ENCODE measurements at places on chromosomes 11 and 22.

- DNase-seq: no peak
Observed at GRCh38 chr11:86377972-86378371, 3.3 kb downstream of the CCDC81 start.

- DNase-seq: no peak
Observed at GRCh38 chr11:107275632-107276031, 182.0 kb downstream of the CWF19L2 start.

DNA sequence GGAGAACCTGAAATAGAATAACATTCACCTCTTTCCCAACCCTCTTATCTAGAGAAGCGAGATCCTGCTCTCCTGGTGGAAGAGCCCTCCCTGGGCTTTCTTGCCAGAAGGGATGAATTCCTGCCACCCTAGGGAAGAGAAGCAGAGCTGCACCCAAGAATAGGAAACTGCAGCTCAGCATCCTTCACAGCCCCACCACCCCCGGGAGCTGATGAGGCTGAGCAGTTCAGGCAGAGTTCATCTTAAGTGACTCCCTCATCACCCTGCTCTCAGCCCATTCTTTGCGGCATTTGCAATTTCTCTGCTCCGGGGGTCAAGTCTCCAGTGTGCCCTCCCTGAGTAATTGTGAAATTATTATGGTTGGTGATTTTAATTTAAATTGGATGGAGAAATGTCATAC is 514.9 kb downstream of the BUD13 start:
- DNase-seq: no peak

GRCh38 chr11:120385655-120386054 is 49.4 kb downstream of the ARHGEF12 start:
- no peak for DNase-seq

- no peak for DNase-seq
Observed at GRCh38 chr11:11899401-11899800, 57.6 kb downstream of the USP47 start.

DNA sequence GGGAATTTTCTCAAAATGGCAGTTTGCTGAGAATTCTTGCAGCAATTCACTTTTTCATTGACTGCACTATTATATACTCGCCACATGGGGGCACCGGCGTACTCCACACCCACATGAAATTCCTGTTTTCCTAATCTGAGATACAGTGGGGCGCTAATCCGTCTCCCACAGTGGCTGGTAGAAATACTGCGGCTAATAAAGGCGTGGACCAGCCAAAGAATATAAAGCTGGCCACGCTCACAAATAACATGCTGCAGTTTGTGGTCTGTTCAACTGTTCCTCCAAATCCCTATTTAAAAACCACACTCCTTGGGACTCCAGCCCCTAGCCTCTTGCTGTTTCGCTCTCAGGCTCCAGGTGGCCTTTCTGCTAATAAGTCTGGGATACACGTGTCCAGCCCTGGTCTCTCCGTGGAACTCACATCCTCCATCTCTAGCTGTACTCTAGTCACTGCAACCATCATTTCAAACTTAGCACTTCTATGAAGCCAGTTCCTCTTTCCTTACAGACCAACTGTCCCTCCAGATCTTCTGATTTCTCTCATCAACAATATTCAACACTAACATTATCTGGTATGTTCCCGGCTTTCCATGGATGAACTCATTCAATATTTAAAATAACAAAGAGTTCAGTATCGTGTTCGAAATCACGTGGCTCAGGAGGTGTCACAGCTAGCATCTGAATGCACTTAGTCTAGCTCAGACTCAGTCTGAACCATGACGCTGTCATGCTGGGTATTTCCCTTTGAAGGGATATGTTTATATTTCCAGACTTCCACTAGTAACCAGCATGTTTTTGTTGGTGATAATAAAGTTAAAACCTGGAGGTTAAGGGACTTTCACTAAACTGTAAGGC is 22.0 kb downstream of the TBRG1 start:
- DNase-seq: peak; percentile 60

DNA sequence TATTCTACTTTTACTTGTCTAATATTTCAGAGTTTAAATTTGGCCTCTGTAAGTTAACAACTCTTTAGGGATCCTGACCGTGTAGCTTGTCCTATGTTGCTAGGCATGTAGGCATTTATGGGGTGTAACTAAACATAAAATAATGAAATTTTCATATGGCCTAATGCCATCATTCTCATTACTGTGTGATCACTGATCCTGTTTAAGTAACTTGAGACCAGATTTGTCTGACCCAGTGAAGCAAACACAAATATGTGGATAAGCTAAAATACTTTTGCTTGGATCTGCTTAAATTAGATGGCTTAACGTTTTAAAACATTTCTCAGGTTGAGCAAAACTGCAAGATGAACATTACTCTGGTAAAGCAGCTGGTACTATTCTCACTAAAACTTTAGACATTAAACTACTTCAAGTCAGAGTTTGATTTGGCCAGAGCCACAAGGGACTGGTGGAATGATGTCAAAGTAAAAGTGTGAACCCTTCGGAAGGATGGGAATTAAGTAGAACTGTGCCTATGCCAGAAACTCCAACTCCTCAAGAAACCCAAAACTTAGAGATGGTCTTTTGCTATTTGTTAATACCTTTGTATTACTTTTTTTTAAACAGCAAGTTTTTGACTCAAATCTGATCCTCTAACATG is 12.5 kb downstream of the QSER1 start:
- no peak for DNase-seq

- no peak for DNase-seq
Observed at GRCh38 chr11:71095294-71095850, 157.0 kb downstream of the SHANK2 start.

- no peak for DNase-seq
Observed at GRCh38 chr22:46287873-46288751, 8.6 kb upstream of the GTSE1 start.

DNA sequence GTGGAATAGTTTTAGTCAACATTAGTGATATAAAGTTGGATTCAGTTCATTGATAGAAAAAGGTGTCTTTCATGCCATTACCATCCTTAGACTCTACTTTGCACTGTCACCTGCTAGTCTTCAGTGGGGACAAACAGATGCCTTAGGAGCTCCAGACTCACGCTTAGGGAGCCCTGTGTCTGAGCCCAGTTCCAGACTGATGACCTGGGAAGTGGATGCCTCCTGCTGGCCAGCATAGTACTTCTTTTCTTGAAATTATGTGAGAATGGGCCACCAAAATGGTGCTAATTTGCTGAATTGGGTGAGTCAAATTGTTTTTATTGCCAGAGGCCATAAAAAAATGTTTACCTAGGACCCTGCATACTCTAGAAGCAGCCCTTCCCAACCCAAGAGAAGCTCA is 53.9 kb downstream of the NOX4 start:
- no peak for DNase-seq

GRCh38 chr11:79259800-79260199 is 181.0 kb downstream of the TENM4 start:
- peak; percentile 9 for DNase-seq

DNA sequence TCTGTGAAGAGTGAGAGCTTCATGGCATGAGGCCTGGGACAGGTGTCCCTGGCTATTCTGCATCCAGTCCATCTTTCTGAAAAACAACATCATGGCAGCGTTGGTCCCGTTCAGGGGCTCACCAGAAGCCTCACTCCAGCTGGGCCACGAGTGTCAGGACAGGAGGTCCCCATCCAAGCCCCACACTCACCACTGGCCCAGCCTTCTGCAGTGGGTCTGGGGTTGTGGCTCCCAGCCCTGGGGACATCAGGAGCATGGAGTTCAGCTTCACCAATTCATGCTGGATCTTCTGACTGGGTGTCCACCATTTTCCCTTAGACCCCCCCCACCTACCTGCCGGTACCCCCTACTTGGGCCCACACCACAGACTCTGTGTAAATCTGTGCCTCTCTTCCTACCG is 400.3 kb downstream of the BRD1 start:
- no peak for DNase-seq

DNA sequence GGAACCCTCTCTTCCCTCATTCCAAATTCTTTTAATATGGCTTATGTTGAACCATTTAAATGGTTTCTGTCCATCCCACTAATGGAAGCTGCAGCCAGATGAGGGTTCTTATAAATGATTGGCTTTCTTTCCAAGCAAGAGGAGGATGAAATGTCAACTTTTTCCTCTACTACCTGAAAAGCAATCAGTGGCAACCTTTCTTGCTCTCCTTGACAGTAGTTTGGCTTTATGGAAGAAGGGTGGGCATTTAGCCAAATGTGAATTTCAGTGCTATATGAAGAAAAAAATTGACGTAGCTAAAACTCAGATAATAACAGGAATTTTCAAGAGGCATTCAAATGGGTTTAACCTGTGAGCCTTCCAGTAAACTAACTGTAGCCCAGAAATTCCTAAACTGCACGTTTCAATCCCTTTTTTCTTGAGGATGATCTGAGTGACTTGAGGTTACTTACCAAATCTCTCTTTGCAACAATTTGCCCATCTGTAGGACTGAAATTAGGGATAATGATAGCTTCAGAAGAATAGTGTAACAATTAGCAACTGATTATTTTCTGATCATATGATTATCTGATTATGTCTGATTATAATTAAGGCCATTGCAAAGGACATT is 90.9 kb downstream of the EXT2 start:
- DNase-seq: no peak

- DNase-seq: no peak
Observed at GRCh38 chr11:124760205-124760652, 1.9 kb downstream of the ESAM start.

DNA sequence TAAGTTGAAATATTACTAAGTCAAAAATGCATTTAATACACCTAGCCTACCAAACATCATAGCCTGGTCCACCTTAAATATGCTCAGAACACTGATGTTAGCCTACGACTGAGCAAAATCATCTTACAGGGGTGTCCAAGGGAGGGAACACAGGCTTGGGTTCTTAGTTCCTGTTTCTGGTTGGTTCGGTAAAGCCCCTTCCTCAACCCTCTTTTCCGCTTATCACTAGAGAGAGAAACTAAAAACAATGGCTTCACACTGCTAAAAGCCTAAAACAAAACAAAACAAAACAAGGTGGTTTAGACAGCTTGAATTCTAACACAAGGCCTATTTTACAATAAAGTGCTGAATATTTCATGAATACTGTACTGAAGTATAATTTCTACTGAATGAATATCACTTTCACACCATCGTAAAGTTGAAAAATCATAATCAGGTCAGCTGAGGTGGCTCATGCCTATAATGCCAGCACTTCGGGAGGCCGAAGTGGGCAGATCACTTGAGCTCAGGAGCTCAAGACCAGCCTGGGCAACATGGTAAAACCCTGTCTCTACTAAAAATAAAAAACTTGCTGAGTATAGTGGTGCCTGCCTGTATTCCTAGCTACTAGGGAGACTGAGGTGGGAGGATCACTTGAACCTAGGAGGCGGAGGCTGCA is 118.0 kb downstream of the SIK3 start:
- DNase-seq: peak; percentile 20

DNA sequence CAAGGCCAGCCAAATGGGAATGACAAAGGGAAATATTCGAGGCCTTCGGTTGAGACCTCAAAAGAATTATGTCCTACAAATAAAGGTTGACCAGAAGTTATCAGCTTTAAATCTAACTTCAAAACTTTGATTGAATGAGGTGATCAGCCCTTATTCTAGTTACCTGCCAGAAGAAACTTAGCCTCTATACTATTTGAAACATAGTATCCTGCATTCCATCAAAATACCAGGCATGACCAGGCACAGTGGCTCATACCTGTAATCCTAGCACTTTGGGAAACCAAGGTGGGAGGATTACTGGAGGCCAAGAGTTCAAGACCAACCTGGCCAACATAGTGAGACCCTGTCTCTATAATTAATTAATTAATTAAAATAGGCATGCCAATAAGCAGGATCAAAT is 44.3 kb upstream of the ADORA2A start:
- DNase-seq: no peak

DNA sequence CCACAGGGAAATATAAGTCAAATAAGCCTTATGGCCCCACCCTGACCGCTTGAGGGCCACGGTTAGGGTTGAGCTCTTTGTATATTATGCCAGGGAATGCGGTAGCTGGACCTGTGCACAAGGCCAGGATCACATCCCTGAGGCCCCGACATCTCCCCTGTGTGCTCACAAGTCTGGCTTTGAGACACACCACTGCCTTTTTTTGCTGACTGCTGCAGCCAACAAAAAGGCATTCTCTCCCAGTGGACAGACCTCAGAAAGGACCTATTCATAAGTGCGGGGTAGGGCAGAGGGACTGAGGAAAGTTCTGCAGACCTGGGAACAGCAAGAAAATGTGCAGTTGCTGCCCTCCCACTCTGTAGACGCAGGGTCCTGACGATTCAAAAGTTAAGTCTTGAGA is 3.4 kb upstream of the SIDT2 start:
- DNase-seq: no peak

DNA sequence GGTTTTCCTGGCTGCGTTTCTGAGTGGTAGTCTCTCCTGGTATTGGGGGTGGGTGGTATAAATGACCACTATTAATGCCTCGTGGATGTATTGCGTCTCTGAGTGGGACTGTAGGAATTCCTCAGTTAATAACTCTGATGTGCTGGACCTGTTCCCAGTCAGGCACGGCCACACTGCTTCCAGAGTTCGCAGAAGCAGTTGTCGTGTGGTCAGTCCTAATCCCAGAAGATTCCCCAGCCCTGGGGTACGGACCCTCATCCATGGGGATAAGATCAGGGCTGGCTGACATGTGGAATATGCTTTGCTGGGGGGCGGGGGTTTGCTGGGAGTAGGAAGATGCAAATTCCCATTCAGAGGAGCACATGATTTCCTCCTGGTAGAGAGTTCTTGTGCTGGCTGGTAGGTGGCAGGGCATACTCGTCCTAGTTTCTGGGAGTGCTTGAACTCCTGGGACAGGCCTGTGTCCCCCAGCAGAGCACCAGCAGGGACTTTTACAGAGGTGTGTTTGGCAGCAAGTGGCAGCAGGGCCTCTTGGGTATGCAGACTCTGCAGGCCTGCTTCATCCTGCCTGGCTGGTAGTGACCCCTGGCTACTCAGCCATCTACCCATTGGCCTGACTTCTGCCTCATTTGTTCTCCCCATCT is 157.4 kb downstream of the NAV2 start:
- no peak for DNase-seq

DNA sequence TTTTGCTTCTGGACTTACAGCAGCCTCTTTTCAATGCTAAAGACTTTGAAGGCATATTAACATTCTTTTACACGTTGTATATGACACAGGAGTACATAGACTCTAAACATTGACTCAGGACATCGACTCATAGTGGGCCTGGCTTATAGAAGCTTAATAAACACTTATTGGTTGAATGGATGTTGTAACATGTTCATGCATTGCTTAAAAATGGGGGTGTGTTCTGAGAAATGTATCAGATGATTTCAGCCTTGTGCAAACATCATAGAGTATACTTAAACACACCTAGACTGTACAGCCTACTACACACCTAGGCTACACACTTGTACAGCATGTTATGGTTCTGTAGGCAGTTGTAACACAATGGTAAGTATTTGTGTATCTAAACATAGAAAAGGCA is 17.9 kb downstream of the TTC17 start:
- DNase-seq: peak; percentile 7

- DNase-seq: peak; percentile 4
Observed at GRCh38 chr11:70532731-70533130, 134.4 kb downstream of the CTTN start.
